Activated naive CD4-positive, alpha-beta T cell treated with Interleukin-2 at 50 U/mL for 16 hours (primary cell): ENCODE measurements at places on chromosomes 5 and 9.
A peak's percentile ranks its signal among the peaks of the same experiment; 100 is the strongest.

DNA sequence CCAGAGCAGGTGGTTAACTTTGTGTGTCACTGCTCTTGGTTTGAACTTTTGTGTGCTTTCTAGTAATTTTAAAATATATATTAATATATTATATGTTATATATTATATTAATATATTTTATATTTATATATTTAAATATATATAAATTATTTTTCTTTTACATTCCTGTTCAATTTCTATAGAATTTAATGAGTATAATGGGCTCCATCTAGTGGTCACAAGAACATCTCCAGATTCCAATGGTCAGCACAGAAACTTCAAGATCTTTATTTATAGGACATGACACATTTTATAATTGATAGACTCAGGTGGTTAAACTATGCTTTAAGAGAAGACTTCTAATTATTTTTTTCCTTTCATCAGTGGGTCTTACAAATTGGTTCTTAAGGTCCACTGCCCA lies 39.1 kb downstream of the COL23A1 start:
- DNase-seq = no peak

DNA sequence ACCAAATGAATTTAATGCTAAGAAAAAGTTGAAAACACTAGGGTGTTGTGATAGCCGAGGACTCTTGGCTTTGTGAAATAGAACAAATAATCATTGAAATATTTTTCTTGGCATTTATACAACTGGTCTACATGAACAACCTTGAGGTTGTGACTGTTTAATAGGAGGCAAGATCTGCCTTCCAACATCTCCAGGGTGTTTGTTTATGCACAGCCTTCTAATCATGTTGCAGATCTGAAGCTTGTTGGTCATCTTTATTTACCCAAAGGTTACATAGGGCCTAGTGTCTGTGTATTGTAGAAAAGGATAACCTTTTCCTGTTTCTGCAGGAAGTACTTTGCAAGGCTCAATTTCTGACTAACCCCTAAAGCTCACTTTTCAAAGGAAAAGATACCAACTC lies 65.2 kb upstream of the RANBP3L start:
- no peak for DNase-seq

DNA sequence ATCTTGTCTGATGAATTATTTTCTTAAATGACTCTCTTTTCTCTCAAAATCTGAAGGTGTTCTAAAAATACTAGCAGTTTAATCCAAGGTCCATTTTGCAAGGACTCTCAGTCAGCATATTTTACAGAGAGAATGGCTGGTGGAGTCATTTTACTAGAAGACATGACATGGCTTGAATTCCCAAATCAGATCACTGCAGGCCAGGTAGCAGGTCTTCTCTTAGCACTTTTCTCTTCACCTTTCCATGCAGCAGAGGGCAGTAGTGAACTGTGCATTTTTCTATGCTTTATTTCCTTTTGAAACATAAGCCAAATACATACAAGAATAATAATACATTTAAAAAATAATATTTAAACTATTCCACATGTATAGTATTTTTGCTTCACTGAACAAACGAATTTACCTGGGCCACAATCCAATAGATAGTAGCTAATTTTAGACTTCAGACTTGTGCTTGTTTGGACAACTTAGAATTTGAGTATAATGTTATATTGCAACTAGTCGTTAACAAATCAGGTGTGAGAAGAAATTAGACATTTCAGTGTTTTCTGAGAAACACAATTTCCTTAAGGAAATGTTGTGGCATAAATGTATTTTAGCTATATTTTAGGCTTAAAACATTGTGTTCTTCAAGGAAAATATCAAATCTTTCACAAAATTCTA lies 289.4 kb upstream of the DAB2 start:
- DNase-seq = peak; percentile 35

- no peak for DNase-seq
These were observed 942.3 kb downstream of the TAF11L14 start for GRCh38 chr5:18576586-18576985.

DNA sequence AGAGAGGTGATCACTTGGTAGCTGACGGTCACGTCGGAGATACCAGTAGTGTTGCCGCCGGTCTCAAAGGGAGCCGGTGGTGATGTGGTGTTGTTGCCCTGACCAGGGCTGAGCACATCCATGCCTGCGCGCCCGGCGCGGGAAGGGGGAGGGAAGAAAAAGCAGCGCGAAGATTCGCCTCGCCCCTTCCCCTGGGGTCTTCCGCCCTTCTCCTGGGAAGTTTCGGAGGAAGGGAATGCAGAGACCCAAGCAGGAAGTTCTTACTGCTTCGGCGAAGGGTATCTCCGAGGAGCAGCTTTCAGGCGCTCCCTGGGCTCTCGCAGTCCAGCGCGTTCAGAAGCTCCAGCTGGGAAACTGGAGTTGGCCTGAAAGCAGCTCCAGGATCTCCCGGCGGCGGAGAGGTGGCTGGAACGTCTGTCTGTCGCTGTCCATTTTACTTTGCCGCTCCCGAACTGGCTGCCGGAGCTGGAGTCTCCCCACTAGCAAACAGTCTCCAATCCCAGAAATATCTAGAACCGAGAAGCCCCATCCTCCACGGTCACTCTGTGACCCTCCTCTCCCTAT lies 565 bp downstream of the HTR1A start:
- no peak for DNase-seq

GRCh38 chr5:72012906-72013305 lies 94.4 kb upstream of the MAP1B start:
- no peak for DNase-seq

DNA sequence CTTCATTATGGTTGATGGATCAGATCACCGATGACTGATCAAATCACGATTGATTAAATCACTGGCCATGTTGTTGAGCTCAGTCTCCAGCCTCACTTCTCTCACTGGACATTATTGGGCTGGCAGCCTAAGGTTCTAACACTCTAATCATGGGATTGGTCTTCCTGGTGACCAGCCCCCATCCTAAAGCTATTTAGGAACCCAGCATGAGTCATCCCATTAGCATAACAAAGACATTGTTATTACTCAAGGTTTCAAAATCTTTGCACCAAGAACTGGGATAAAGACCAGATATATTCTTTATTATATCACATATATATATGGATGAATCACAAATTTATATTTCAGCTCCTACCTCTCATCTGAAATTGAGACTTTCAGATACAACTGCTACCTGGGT lies 272.1 kb upstream of the IL12B start:
- DNase-seq = no peak

DNA sequence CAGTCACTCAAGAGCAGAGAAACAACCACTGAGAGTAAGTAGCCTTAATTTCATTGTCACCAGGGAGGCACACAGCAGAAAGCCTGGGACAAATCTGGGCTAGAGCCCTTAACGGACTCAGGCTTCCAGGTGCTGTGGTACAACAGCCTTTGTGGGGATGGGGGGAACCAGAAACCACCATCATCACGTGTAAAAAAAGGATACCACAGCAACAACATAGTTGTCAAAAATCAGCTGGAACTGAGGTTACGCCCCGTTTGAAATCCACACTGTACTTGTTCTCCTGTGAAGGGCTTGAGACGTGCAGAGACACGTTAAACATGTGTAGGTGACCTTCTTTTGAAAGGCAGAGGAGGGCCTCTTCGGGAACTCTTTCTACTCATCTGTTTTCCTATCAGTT lies 16.6 kb upstream of the PLPP1 start:
- DNase-seq = no peak

DNA sequence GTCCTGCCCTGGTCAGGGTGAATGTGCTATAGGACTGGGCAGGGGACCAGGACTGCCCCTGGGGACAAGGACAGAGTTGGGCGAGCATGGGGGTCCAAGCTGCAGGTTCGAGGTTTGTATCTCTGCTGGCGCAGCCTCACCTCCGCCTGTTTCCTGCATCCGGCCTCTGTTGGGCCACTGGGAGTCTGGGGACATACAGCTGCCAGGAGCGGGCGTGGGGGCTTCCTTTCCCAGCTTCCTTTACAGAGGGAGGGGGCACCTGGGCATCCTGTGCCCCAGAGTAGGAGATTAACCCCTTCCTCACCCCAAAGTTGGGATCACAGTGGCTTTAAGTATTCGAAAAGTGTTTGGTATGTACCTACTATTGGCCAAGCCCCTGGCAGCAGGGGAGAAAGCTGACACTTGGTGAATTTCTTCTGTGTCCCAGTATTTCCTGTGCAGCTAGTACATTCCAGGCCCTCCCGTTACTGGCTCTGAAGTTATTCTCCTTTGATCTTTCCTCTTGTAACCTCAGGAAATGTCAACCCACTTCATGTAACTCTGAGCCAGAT lies 19.0 kb downstream of the OLFML2A start:
- no peak for DNase-seq

- DNase-seq = no peak
These were observed 24.7 kb downstream of the PUM3 start for GRCh38 chr9:2819165-2819564.

GRCh38 chr5:157390551-157391297 lies 69.3 kb upstream of the NIPAL4 start:
- DNase-seq = peak; percentile 73

DNA sequence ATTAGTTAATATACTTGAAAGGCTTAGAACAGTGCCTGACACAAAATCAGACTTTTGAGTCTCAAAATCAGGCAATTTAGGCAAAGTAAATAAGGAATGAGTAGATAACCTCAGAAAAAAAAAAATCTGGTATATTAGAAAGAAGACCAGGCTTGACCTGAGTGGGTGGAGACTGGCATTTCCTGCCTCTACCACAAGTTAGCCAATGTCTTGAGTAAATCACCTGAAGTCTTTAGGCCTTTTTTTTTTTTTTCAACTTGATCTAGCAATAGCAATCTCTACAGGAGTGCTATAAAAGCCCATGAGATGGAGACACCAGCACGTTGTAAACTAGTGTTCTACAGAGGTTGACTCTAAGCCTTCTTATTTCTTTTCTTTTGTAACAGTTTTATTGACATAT lies 104.2 kb upstream of the RASEF start:
- no peak for DNase-seq
